G401 (cell line): ENCODE measurements at places on chromosomes 5 and 9. TPM values are rescaled to one million over a fixed set of nuclear protein-coding genes. Genes with fewer than 3 reads are reported as not detected.

GRCh38 chr5:124650951-124651662 is 95.3 kb downstream of the ZNF608 start:
- DNase-seq, result peak; percentile 59

GRCh38 chr5:152061095-152061494 is 136.4 kb upstream of the GLRA1 start:
- no peak for DNase-seq

- DNase-seq, result no peak
These were observed 16.2 kb downstream of the UHRF2 start for GRCh38 chr9:6428940-6429889.

DNA sequence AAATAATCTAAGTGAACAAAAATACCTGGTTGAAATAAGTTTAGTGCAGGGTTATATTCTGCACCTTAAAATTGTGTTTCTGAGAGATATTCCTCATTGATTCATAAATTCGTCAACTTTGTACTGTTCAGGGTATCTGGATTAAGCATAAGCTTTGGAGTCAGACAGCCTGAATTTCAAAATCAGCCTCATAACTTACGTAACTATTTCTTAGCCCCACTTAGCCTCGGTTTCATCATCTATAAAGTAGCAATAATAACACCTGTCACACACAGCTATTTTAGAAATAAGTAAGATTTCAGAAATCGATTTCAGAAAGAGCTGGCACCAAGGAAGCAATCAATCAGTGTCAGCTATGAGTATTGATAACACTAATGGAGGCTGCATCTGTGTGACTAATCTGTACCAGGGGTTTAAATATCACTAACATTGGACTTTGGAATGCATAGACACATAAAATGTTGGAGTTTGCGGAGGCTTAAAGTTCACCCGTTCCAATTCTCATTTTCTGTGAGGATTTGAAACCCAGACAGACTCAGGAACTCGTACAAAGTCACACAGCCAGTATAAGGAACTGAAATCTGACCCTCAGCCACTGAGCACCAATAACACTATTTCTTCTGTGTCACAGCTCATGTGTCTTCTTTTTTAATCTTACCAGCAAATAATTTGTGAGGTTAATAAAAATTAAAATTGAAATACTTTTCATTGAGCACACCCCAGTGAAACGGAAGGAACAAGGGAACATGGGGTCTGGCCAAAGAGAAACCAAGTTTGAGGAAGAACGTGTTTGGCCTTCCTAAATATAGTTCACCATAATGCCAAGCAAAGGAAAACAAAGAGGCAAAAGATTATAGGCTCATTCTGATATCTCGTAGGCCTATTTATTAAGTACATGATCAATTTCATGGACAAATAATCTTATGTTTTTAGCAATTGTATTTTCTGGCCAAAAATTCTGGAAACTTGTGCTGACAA is 194.4 kb upstream of the PTGER4 start:
- no peak for DNase-seq

- peak; percentile 19 for DNase-seq
These were observed 101.0 kb downstream of the CD180 start for GRCh38 chr5:67095346-67096171.

DNA sequence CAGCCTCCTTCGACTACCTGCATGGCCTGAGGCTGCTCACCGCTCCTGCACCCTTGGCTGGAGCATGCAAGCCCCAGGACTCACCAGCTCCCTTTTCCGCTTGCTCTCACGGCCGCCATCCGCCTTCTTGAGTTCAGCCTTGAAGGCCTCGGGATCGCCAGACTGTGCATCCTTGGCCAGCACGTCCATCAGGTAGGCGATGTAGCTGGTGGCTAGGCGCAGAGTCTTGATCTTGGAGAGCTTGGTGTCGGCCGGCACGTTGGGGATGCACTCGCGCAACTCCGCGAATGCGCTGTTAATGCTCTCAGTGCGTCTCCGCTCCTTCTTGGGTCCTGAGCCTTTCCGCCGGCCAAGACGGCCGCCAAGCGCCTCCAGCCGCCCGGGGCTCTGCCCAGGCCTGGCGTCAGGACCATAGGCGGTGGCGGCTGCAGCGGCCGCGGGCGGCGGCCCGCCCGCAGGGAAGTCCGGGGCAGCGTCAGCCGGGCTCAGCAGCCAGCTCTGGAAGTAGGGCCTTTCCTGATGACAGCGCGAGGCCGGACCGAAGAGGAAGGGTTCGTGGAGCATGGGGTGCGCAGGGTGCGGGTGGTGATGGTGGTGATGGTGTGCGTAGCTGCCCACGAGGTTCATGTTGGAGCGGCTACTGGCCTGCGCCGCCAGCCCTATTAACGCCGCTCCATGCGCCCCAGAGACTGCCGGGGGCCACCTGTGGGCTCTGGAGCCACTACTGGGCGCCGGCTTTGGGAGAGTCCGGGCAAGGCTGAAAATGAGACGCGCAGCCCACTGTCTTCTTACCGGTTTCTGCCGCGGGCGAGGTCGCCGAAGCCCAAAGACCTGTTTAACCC is 424 bp downstream of the HAND1 start:
- DNase-seq, result no peak

- DNase-seq, result peak; percentile 81
These were observed 3.3 kb upstream of the TMEM141 start for GRCh38 chr9:136787690-136788400.

DNA sequence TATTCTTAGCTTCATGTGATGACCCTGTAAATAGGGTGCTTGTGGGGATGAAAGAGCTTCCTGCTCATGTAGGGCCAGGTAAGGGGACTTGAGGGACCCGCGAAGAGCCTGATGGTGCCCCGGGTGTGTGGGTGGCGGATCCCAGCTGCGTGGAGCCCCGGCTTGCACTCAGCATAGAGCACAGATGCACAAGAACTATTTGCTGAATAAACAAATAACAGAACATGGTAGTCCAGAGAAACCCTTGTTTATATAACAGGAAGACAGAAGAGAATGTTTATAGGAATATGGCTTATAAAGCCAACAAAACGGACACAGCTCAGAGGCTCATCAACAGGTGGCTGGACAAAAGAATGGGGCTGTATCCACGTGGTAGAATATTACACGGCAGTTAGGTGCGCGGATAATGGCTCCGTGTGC is 106.9 kb upstream of the COL5A1 start:
- no peak for DNase-seq

GRCh38 chr5:109191153-109191558 is 218.6 kb downstream of the PJA2 start:
- no peak for DNase-seq

DNA sequence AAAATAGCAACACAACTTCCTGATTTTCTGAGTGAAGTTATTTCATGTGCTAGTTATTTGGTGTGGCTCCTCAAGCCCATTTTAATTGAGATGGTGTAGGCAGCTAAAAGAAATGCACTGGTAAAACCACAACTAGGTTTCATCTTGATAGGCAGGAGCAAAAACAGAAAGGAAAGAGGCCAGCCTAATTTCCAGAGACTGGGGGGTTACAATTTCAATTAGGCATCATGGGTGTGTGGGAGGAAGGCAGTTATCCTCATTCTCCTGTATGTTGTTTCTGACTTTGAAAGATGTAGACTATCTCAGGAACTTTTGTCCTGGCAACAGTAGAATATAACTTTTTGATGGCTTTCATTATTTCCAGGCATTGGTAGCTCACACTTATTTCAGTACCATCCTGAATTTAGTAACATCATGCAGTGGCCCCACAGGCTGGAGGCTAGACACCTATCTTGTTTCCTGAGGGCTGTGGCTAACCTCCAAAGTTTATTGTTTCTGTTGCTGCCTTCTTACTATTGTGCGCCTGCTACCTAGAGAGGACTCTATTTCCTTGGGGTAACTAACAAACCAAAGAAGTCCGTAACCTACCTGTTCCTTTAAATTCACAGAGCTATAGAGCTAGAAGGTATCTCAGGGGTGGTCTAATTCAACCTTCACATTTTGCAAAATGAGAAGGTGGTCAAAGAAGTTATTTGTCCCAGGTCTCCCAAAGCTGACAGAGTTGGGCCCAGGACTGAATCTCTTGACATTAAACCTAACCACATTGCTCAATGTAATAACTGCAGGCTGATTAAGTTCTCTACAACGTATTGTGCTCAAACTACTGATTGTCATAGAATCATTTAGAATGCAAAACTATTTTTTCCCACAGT is 42.4 kb downstream of the FYB1 start:
- no peak for DNase-seq

DNA sequence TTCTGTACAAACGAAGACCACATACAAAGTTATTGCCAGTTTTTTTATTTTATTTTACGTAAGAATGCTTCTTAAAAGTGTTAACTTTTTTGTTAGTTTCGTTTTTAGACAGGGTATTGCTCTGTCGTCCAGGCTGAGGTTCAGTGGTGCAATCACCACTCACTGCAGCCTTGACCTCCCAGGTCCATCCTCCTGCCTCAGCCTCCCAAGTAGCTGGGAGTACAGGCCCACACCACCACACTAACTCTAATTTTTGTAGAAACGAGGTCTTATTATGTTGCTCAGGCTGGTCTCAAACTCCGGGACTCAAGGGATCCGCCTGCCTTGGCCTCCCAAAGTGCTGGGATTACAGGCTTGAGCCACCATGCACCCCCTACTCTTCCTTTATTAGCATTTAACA is 2.3 kb upstream of the DNAJA1 start:
- DNase-seq, result no peak

GRCh38 chr9:14452539-14452938 is 138.6 kb upstream of the NFIB start:
- DNase-seq, result no peak

DNA sequence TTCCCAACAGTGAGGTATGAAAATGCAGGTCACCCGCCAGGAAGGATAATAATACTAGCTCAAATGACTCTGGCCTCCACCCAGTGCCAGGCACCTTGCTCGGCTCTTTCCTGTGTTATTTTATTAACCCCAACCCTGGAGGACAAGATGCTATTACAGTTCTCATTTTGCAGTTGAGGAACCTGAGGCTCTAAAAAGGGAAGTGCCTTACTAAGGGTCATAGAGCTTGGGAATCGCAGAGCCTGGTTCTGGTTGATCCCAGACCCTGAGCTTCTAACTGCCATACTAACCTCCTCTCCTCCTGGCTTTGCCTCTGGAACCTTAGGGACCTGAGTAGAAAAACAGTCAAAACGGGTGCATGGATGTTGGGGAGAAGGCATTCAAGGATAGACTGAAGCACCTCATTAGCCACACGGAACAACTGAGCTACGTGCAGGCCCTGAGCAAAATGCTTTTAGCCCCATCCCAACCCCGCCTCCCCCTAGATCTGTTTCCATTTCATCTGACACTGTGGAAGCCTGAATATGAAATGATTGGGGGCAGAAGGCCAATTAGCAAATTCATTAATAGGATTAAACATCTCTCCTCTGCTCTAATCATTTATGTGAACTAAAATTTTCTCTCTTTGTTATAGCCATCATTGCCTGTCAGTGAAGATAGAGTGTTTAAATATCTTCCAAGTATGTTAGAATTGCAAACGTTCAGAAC is 7.9 kb downstream of the KCNIP1 start:
- DNase-seq, result no peak

- DNase-seq, result no peak
These were observed 244.0 kb downstream of the ARHGAP26 start for GRCh38 chr5:143014017-143014651.

- no peak for DNase-seq
These were observed 283.1 kb downstream of the GLIS3 start for GRCh38 chr9:4016789-4017188.

- no peak for DNase-seq
These were observed 373.3 kb downstream of the CHSY3 start for GRCh38 chr5:130277522-130277921.

DNA sequence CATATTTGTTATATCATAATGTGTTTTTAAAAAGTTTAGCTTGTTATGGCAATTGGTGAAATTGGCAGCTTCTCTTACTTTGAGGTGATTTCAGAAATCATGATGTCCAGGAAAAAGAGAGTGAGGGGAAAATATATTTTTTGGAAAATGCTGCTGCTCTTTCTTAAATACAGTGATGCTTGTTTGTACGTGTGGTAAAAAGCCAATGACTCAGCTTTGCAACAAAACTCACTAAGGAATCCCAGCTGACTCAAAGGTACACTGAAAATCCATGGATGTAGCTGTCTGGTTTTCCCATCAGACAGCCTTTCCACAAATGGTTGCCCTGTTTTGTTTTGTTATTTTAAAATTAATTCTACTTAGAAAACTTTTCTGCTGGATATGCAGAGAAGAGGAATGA is 306.4 kb upstream of the PAPPA start:
- DNase-seq, result no peak

- peak; percentile 64 for DNase-seq
These were observed 61.6 kb downstream of the FNBP1 start for GRCh38 chr9:129981180-129981907.

DNA sequence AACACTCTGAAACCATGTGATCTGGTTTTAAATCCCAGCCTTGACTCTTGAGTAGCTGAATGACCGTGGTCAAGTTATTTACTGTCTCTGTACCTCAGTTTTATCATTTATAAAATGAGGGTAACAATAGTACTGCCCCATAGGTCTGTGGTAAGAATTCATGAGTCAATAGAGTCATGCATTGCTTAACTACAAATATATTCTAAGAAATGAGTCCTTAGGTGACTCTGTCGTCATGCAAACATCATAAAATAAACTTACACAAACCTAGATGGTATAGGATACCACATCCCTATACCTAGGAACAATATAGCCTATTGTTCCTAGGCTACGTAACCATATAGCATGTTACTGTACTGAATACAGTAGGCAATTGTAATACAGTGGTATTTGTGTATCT is 20.3 kb upstream of the ABCA1 start:
- DNase-seq, result no peak

DNA sequence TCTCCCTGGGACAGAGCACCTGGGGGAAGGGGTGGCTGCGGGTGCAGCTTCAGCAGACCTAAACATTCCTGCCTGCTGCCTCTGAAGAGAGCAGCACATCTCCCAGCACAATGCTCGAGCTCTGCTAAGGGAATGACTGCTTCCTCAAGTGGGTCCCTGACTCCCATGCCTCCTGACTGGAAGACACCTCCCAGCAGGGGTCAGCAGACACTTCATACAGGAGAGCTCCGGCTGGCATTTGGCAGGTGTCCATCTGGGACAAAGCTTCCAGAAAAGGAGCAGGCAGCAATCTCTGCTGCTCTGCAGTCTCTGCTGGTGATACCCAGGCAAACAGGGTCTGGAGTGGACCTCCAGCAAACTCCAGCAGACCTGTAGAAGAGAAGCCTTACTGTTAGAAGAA is 77.2 kb downstream of the SLCO6A1 start:
- no peak for DNase-seq

GRCh38 chr5:33650911-33651310 is 210.1 kb downstream of the TARS1 start:
- DNase-seq, result no peak

- peak; percentile 34 for DNase-seq
These were observed 52.3 kb upstream of the PTPDC1 start for GRCh38 chr9:94031946-94032345.

GRCh38 chr5:134119720-134120119 is 5.2 kb downstream of the TCF7 start:
- DNase-seq, result no peak

The NFIB gene
- not detected in 2 replicates for total RNA-seq

The BAAT gene
- not detected in 2 replicates for total RNA-seq

The DIPK1B gene
- total RNA-seq, result 65.0 and 69.9 TPM in 2 replicates

The C5orf63 gene
- not detected in 2 replicates for total RNA-seq

The PKN3 gene
- total RNA-seq, result 34.8 and 36.7 TPM in 2 replicates

The AQP7 gene
- total RNA-seq, result 0.17 TPM in 1 of 2 replicates, not detected in the other

The FAM120AOS gene
- 60.9 and 70.7 TPM in 2 replicates for total RNA-seq
